Activated CD8-positive, alpha-beta memory T cell treated with anti-CD3 and anti-CD28 coated beads, Interleukin-2, amount 50 U/mL, for 48 hours (primary cell): ENCODE measurements at places on chromosomes 3 and 15.

- DNase-seq = no peak
Observed at GRCh38 chr15:51025454-51025846, 69.3 kb downstream of the TNFAIP8L3 start.

DNA sequence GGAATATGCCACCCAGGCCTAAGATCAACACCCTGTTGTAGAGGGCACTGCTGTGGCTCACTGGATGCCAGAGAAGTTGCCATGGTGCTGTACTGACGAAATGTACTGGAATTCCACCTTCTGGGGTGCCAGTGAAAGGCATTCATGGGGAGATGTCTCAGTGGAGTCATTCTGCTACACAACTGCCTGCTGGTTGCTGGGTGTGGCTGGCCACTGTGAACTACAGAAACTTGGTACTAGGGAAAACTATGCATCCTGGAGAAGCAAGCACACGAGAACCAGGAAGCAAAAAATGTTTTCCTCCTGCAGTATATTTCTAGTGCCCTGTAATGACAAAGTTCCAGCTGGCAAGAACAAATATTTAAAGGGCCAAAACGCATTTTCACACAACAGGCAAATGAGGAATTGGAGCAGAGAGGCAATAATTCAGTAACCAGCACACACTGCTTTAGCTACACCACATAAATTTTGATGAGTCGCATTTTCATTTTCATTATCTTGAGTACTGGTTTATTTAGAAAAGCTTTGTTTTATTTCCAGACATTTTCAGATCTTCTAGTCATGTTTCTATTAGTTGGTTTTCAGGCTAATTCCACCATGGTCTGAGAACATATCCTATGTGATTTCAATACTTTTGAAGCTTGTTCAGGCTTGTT lies 18.3 kb upstream of the RFX7 start:
- no peak for DNase-seq

DNA sequence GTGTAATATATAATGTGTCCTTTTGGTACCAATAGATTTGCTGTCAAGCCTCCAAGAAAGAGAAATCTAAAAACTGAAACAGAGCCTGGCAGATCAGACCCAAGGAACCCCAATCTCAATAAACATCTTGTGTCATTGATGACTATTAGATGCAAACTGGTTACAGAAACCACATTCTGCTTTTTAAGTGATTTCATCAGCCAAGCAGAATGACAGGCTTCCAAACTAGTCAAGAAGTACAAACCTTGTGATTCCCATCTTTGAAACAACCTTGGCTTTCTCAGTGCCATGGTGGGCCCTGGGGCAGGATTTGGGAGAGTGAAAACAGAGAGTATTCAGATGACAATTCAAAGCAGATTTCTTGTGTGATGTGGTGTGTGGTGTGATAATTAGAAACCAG lies 45.6 kb upstream of the STRIT1 start:
- no peak for DNase-seq

DNA sequence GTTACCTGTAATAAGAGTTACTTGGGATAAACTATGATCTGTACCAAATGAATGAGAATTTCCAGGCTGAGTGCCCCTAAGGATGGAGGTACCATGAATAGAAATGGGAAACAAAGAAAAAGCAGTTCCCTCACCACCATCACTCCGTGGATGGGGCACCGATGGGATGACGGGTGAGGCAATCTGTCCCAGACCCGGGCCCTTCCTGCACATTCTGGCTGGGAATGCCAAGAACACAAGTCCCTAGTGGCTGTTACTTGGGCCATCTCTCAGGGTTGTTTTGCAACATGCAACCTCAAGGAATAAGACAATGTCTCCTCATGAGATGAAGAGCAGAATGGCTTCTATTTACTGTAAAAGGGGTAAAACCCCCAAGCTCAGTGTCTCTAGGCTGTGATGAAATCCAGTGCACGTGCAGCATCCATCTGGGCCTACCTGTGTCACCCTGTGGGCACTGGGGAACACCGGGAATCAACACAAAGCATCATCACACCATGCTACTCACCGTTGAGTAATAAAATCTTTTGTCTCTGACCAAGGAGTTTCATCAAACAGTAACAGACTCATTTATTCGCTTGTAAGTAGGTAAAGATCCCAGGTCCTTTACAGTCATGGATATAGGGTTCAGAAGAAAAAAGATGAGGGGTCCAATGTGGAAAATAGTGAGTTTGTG lies 22.3 kb downstream of the GNB4 start:
- no peak for DNase-seq

- DNase-seq = no peak
Observed at GRCh38 chr15:80404057-80404760, at the start of gene ARNT2. ARNT2 (plus strand) TSS chr15:80404382; CDS start chr15:80404516, 134 bp downstream.

GRCh38 chr15:83659417-83659812 lies 5.5 kb downstream of the ADAMTSL3 start:
- DNase-seq = no peak

GRCh38 chr3:74443102-74443501 lies 171.4 kb downstream of the CNTN3 start:
- no peak for DNase-seq

DNA sequence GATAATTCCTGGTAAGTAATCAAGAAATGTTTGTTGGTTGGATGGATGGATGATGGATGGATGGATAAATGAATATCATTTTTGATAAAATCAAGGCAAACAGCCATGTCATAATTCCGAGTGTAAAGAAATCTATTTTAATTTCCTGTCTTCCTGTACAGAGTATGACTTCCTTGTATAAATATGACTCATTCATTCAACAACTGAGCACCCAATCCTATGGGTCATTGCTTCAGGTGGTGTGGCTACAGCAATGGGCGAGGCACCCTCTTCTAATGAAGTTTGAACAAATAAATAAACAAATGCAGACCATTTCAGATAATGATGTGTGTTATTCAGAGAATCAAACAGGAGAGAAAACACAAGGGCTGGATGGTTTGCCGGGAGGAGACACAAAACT lies 198.7 kb downstream of the TNIK start:
- DNase-seq = no peak

- DNase-seq = no peak
Observed at GRCh38 chr3:58383904-58384303, 49.7 kb downstream of the PDHB start.

GRCh38 chr15:85333132-85333831 lies 47.1 kb upstream of the AKAP13 start:
- DNase-seq = no peak

- no peak for DNase-seq
Observed at GRCh38 chr15:31326875-31327668, 437 bp downstream of the KLF13 start.

DNA sequence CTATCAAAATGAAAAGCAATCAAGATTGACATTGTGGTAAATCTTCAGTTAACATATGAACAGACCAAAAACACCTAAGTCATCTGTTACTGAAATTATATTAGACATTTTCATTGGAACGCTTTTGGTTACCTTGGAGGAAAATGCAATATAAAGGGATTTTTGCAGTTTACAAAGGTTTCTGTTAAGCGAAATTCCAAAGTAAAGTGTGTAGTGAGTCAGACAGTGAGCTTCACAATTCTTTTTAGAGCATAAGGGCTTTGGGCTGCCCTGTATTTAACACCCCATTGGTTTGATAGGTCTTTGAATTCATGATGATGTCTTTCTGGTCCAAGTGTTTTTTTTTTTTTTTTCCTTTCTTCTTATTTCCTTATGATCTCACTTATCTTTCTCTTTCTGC lies 462.8 kb downstream of the EDEM1 start:
- DNase-seq = no peak

DNA sequence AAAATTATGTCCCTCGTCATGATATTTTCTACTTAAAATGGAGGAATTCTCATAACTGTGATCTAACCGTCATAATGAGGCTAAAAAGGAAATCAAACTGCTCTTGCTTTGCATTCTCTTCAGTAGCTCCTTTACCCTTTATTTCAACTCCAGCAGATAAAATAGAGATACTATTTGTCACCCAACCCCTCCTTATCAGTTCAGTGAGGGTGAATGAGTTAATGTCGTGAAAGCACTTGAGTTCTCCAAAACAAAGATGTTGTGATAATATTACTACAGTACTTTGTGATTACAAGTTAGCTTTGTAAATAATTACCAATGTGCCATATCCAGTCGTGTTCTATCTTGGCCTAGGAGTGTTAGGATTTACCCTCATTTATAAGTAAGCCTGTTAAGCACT lies 63.4 kb upstream of the ANKRD28 start:
- no peak for DNase-seq

- no peak for DNase-seq
Observed at GRCh38 chr3:149507491-149508324, 33.2 kb downstream of the TM4SF4 start.

DNA sequence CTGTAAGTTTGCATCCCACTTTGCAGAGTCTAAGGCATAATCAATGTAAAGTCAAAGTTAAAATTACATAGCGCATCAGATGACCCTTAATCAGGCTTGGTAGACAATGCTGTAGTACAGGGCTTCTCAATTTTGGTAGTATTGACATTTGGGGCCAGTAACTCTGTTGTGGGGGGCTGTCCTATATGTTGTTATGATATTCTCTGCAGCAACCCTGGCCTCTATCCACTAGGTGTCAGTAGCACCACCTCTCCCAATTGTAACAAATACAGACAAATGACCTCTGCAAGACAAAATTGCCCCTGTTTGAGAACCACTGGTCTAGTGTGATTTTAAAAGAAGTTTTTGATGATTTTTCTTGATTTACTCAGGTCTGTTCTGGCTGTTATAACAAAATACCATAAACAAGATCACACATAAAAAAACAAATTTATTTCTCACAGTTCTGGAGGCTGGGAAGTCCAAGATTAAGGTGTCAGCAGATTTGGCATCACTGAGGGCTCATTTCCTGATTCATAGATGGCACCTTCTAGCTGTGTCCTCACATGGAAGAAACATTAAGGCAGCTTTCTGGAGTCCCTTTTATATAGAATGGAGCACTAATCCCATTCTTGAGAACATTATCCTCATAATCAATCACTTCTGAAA lies 37.6 kb upstream of the SLC9A9 start:
- DNase-seq = no peak

GRCh38 chr15:40932649-40933516 lies 3.7 kb downstream of the DLL4 start:
- DNase-seq = no peak

DNA sequence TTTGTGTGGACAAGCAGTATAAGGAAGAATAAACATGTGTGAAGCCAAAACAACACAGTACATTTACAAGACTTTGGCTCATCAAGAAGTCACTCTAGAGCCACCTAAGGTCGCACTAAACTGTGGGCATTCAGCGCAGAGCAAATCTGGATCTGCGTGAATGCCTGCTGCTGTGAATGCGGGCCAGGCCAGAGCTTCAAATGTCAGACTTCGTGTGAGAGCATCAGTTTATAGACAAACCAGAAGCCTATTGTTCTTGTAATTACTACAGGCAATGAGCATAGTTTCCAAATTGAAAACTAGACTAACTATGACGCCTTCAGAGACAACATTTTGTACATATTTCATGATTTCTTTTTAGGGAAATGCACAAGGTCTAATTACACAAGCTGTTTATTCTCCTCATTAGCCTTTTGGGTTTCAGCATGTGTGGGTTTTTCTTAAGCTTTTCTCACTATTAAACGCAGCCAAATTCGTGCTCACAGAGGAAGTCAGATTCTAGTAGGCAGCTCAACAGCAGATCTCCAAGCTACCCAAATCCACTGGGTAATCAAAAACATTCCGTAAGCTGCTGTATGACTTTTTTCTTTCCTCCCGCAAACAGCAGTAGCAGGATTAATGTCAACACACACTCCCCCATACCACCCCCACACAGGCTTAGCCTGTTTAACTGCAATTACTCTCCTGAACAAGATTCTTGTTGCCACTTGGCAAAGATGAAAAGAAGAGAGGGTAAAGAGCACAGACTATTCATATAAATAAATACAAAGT lies 84.5 kb upstream of the SETMAR start:
- DNase-seq = no peak

DNA sequence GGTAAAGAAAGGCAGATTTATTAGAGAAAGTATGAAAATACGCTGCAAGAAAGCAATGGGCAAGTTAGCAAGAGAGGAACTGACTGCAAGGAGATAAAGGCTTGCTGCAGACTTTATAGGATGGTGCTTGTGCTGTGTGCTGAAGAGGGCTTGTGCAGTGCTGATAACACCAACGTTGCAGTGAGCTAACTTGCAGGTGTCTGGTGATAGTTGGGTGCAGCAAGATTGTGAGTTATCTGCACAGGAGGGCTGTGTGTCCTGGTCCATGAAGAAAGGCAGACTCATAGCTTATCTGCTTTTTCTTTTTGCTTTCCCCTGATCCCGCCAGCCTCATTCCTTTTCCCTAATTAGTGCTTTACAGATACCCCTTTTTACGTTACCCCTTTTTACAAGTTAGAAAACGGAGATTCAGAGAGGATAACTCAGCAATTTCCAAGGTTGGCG lies 58.0 kb upstream of the ZNF148 start:
- no peak for DNase-seq

DNA sequence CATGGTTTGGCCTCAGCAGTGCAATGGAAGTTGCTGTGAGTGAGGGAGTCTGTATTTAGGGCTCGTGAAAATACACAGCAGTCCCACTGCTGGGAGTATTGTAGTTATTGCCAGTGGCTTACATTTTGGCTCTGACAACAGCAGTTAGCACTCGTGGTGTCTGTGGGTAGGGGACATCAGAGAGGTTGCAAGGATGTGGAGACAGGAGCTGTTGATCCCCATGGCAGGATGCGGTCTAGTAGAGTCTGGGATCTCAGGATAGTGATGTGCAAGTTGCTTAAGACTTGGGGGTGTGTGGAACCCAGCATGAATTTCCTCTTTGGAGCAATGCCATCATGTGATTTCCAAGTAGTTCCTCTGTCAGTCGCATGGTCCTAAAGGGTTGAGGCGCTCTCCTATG lies 59.9 kb downstream of the GALK2 start:
- DNase-seq = no peak

DNA sequence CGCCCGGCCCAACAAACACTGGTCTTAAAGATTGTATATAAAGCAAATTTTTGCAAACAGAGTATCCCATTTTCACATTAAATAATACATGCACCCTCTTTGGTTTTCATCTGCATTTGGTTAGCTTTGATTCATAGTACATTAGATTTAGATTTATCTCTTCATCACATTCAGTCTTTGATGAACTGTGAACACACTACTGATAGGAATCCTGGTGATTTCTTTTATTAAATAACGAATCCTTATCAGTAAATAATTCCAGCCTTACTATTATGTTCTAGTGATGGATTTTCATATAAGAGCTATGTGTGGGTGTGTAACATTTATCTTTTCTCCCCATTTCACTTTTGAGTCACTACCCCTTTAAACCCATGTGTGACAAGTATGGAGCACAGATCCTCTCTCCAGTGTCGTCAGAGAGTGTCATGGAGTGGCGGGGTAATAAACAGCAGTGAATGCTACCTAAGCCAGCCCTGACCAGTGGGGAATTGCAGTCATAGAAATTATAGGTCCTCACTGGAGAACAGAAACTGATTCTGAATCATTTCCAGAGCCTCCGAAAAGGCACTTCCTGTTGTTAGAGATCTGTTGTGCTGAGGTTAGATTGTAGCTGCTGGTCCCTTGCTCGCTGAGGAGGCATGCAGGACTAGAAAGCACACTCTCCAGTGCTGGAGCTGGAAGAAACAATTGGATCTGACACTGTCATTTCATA lies 22.0 kb downstream of the SLC7A14 start:
- no peak for DNase-seq

GRCh38 chr3:23806534-23807423 lies 1.0 kb downstream of the UBE2E1 start:
- DNase-seq = peak; percentile 57
